Stimulated activated CD4-positive, alpha-beta T cell treated with anti-CD3 and anti-CD28 coated beads, Interleukin-4, amount 100 ng/mL, for 48 hours (primary cell): ENCODE measurements at places on chromosomes 4 and X.

GRCh38 chr4:73525611-73526010 lies 44.1 kb downstream of the AFM start:
- DNase-seq = no peak

- peak; percentile 82 for DNase-seq
Measured at GRCh38 chr4:52861879-52862616, at the start of gene RASL11B. RASL11B (plus strand) TSS chr4:52862317; CDS start chr4:52862508, 191 bp downstream.

- no peak for DNase-seq
Measured at GRCh38 chr4:138307319-138307718, 65.2 kb upstream of the SLC7A11 start.

DNA sequence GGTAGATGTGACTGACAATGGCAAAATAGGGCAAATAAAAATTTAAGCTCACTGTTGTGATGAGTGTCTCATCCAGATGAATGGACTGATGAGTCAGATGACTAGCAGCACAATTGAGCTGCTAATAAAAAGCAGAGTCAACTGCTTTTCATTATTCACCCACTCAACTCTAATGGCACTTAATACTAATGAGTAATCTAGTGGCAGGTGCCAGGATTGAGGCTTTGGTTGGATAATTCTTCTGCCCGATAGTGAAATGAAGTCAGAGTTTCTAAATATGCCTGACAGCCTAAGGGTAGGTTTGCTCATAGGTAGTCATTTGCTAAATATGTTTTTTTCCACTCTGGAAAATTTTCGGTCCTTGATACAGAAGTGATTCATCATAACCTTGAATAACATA lies 10.4 kb downstream of the OGT start:
- no peak for DNase-seq

GRCh38 chr4:184368731-184369130 lies 105.6 kb downstream of the IRF2 start:
- DNase-seq = no peak

DNA sequence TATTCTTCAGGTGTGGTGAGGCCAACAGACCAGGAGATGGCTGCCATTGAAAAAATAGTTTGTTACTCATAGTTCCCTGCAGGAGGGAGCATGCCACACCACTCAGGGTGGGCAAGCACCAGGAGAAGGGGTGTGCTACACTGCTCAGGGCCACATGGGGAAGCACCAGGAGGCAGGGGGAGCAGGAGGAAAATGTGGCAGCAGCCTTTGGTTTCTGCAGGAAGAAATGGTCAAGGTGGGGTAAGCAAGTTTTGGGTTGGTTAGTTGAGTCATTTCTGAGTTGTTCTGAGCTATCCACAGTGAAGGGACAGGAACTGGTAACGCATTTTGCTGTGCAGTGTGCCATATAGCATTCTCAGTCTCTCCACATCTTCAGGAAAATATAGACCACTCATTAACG lies 23.8 kb downstream of the FGFBP1 start:
- DNase-seq = no peak

- DNase-seq = no peak
Measured at GRCh38 chrX:128928636-128929035, 594.7 kb downstream of the SMARCA1 start.

DNA sequence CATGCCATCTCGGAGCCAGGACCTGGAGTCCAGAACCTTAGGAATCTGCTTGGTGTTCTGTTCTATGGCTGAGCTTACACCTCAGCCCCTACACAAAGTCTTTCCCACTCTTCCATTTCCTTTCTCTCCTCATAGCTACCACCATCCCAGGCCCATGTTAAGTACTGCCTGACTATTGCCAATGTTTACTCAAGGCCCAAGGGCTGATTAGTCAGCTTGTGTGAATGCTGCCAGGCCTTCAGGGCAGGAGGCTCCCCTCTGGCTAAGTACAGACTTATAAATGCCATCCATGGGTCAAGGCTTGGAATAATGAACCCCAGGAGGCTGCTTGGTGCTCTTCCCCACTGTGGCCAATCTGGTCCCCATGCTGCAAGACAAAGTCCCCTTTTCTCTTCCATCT lies 411.6 kb upstream of the MAGEB18 start:
- DNase-seq = no peak

- DNase-seq = no peak
Measured at GRCh38 chrX:77493677-77494553, 46.7 kb downstream of the FGF16 start.

- no peak for DNase-seq
Measured at GRCh38 chrX:108114541-108114940, 23.0 kb downstream of the ATG4A start.

DNA sequence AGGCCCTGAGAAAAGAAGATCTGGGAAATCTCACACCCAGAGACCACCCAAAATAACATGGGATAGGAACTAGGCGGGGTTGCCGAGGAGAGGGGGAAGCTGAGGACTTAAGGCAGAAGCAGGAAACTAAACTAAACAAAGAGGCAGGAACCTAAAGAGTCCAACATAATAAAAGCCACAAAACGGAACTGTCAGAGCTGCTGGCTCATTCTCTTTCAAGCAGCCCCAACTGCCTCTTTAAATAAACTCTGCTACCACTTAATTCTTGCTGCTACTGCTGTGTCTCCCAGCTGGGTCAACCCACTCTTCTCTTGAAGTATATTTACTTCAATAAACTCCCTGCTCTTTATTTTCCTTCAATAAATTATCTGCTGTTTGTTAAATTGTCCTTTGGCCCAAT lies 44.5 kb downstream of the MAGEB16 start:
- DNase-seq = no peak

GRCh38 chr4:136412708-136413107 lies 1119.6 kb downstream of the PCDH18 start:
- no peak for DNase-seq

GRCh38 chrX:65601126-65601525 lies 66.3 kb upstream of the MSN start:
- no peak for DNase-seq

DNA sequence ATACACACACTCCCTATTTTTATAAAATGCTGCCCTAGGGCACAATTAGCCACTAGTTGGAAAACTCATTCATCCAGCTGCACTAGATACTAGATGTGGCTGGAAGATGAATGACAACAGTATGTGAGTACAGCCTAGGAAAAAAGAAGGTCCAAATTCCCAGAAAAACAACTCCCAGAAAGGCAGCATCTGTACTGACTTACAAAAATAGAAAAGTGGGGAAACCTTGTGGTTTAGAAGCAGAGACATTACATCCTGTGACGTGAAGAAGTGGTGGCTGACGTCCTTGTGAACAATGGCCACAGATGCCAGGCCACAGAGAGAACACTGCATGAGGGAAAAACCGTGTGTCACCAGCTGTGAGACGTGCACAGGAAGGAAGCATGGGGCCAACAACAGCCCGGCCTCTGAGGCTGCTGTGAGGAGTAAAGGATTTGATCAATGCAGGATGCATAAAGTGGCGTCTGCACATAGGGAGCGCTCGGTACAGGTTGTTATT lies 81.2 kb downstream of the SPRY1 start:
- peak; percentile 12 for DNase-seq

- DNase-seq = no peak
Measured at GRCh38 chr4:8083086-8083825, 75.4 kb downstream of the ABLIM2 start.

GRCh38 chrX:66015900-66016689 lies 23.8 kb downstream of the VSIG4 start:
- no peak for DNase-seq

DNA sequence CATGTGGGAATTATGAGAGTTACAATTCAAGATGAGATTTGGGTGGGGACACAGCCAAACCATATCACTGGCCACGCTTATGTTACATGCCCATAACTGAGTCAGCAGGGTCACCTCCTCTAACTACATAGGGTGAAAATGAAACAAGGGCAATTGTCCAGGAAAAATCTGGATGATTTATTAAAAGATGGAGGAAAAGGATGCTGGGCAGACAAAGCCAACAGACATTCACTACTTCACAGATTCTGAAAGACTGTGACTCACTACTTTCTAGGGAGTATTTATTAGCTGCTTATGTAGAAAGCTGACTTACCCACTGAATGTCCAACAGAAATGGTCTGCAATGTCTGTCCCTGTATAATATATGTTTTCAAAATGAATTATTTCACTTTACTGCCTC lies 72.4 kb downstream of the APBB2 start:
- no peak for DNase-seq
